ENCODE measurements at places on chromosomes 12 and 14.

DNA sequence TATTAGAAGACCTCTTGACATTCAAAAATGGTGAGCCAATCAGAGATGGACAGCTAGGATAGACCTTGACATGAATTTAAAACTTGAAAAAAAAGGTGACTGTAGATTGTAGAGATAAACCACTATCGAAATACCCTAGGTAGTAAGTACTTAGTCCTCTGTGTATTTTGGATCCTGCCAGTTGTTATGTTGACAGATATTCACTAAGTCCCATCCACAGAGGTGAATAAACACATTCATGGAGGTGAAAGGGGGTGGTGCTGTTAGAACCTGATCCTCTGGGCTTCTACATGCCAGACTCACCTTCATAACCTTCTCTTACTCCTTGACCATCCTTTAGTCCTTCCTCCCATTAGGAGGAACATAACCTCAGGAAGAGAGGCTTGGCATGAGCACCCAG is 72.3 kb downstream of the OTX2 start:
- H3K36me3 ChIP-seq = no peaks in the 10 kb centered on the region
- DNase-seq = no peak
- H3K27ac ChIP-seq = no peak overlapping the region
- no peaks in the 10 kb centered on the region for H3K27me3 ChIP-seq

DNA sequence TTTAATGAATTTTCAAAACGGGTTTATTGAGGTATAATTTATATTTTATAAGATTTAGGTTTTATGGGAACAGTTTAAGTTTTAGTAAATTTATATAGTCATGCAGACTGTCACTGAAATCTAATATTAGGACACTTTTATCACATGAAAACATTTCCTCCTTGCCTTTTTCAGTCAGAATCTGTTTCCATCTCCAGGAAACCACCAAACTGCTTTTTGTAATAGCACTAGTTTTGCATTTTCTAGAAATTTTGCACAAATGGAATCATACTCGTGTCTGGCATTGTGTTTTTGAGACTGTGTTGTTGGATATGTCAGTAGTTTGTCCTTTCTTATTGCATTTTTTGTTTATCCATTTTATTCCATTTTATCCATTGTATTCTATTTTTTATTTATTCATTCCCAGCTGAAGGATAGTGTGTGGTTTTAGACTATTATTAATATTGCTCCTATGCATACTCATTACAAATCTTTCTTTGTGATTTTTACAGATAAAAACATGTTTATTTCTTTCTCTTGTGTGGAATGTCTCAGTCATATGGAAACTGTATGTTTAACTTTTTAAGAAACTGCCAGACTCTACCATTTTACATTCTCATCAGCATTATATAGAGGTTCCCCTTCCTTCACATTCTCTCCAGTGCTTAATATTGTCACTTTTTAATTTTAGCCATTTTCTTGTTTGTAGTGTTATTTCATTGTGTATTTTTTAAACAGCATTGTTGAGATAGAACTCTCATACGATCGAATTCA is 26.5 kb downstream of the PALS1 start:
- DNase-seq = no peak
- H3K27me3 ChIP-seq = no peaks in the 10 kb centered on the region
- H3K36me3 ChIP-seq = no peaks in the 10 kb centered on the region
- H3K27ac ChIP-seq = no peak overlapping the region
- peaks cover 79% of the 10 kb centered on the region for H3K4me1 ChIP-seq

- no peak for DNase-seq
- no peak overlapping the region for H3K27ac ChIP-seq
- H3K4me1 ChIP-seq = no peaks in the 10 kb centered on the region
- H3K27me3 ChIP-seq = no peaks in the 10 kb centered on the region
These were observed 155.1 kb upstream of the HMGA2 start for GRCh38 chr12:65668981-65669695.

DNA sequence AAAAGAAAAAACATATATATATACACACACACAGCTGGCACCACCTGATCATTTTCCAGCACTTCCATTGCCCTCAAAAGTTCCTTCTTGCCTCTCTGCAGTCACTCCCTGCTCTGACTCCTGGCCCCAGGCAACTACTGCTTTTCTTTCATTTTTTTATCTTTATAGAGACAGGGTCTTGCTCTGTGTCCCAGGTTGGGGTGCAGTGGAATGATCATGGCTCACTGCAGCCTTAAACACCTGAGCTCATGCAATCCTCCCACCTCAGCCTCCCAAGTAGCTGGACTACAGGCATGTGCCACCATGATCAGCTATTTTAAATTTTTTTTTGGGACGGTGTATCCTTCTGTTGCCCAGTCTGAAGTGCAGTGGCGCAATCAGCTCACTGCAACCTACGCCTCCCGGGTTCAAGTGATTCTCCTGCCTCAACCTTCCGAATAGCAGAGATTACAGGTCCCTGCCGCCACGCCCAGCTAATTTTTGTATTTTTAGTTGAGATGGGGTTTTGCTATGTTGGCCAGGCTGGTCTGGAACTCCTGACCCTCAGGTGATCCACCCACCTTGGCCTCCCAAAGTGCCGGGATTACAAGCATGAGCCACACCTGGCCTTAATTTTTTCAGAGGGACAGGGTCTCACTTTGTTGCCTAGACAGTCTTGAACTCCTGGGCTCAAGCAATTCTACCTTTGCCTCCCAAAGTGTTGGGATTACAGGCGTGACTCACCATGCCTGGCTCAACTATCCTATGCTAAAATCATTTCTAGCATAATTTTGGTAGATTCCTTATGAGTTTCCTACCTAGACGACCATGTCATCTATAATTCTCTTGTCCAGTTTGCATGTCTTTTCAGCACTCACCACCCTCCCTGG is 7.8 kb downstream of the HSP90AA1 start:
- no peaks in the 10 kb centered on the region for H3K27me3 ChIP-seq
- H3K36me3 ChIP-seq = peaks cover 62% of the 10 kb centered on the region
- H3K4me1 ChIP-seq = peaks cover 26% of the 10 kb centered on the region
- no peak for DNase-seq
- H3K4me3 ChIP-seq = no peak overlapping the region
- no peak overlapping the region for H3K27ac ChIP-seq

DNA sequence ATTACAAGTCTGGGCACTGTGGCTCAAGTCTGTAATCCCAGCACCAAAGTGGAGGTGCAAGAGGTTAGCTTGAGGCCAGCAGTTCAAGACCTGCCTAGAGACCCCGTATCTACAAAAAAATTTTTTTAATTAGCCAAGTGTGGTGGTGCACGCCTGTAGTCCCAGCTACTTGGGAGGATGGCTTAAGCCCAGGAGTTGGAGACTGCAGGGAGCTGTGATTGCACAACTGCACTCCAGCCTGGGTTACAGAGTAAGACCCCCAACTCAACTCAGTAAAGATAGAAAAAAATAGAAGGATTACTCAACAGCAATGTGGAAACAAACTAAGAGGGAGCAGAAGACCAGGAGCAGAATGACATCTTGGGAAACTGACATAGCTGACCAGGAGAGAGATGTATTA is 13.3 kb downstream of the SBNO1 start:
- H3K27me3 ChIP-seq = no peaks in the 10 kb centered on the region
- peaks cover 3% of the 10 kb centered on the region for H3K4me1 ChIP-seq
- no peak overlapping the region for H3K27ac ChIP-seq
- no peak for DNase-seq
- H3K36me3 ChIP-seq = peaks cover 38% of the 10 kb centered on the region

- no peaks in the 10 kb centered on the region for H3K27me3 ChIP-seq
- no peaks in the 10 kb centered on the region for H3K36me3 ChIP-seq
- H3K4me3 ChIP-seq = no peak overlapping the region
- no peak overlapping the region for H3K27ac ChIP-seq
- no peak for DNase-seq
These were observed 20.1 kb upstream of the PLEK2 start for GRCh38 chr14:67432050-67432564.

DNA sequence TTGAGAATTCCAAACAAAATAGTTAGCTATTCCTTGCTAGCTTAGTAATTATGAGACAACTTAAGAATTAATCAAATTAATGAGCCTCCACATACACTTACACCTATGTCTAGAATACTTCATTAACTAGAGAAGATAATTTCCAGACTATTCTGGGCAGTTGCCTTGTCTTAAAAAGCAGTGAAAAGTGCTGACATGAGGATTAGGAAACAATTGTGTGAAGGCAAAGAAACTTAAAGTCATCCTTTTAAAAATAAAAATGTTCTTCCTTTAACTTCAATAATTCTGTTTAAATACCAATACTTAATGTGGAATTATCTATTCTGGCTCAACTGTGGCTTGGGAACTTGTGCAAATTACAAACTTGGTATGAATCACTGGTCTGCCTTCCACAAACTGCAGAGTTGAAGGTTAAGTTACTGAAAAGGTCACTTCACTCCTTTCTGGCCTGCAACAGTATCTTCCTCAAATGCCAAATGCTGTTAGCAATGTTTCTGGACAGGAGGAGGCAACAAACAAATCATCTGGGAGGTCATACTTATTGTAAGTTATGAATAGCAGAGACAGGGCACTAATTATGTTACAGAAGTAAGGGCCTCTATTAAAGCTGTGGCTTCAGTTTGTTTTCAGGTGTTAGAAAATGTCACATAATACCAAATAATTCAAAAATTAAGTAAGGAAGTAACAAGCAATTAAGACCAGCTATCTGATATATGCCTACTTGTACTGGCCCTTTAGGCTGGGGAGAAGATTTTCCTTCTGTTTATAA is 19.2 kb downstream of the PPTC7 start:
- no peak overlapping the region for H3K4me3 ChIP-seq
- DNase-seq = no peak
- H3K4me1 ChIP-seq = peaks cover 85% of the 10 kb centered on the region
- H3K36me3 ChIP-seq = no peaks in the 10 kb centered on the region

DNA sequence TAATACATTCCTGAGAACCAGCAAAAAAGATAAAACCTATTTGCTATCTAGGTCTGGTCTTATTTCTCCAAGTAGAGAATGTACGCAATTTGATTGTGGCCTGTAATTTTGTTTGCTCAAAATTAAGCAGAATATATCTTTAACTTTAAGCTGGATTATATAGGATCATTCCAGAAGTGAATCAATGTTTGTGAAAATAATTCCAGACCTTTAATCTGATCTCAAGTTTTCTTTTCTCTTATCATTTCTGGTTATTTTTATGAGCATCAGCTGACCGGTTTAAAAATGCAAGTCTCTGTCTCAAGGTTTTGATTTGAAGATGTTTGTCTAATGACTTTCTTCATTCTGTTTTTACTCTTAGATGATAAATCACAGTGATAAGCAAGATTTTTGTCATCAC is 997.9 kb upstream of the FLRT2 start:
- H3K36me3 ChIP-seq = no peaks in the 10 kb centered on the region
- H3K4me3 ChIP-seq = no peak overlapping the region
- DNase-seq = no peak
- H3K4me1 ChIP-seq = no peaks in the 10 kb centered on the region

GRCh38 chr14:39974036-39974435 is 541.8 kb upstream of the FBXO33 start:
- no peaks in the 10 kb centered on the region for H3K27me3 ChIP-seq
- no peaks in the 10 kb centered on the region for H3K4me1 ChIP-seq
- no peaks in the 10 kb centered on the region for H3K36me3 ChIP-seq
- H3K4me3 ChIP-seq = no peak overlapping the region
- no peak overlapping the region for H3K27ac ChIP-seq

DNA sequence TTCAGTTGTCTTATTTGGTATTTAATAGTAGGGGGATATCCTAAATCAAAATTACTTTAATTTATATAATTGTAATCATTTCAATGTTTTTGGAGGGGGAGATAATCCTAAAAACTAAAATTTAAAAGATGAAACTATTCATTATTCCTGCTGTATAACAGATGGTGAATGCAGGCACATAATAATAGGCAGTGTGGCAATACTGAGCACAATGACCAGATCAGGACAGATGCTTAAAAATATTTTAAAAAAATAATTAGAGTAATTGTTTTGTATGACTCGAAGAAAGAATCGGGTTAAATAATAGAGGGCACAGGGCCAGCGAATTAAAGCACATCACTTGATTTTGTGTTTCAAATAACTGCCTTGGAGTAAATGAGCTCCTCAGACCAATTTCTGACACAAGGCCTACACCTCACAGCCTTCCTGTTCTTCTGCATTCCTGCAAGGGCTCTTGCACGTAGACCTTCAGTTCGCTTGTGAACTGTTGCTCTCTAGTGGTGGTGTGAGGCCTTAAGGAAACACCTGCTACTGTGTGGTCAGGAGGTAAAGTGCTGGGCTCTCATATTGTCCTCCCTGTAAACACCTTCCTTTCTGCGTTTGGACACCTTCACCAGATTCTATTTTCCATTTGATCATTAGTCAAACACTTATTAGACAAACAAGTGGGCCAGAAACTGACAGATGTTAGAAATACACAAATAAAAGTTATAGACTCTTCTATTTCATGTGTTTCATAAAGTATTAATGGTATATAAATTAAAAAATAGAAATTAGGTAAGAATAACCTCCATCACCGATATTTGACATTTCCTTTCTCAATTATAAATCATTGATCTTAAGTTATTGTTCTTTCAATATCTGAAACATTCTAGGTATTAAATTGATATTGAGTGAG is 29.3 kb upstream of the KLRF1 start:
- no peak for DNase-seq
- no peak overlapping the region for H3K27ac ChIP-seq
- H3K27me3 ChIP-seq = no peaks in the 10 kb centered on the region
- H3K36me3 ChIP-seq = no peaks in the 10 kb centered on the region
- no peaks in the 10 kb centered on the region for H3K4me1 ChIP-seq

DNA sequence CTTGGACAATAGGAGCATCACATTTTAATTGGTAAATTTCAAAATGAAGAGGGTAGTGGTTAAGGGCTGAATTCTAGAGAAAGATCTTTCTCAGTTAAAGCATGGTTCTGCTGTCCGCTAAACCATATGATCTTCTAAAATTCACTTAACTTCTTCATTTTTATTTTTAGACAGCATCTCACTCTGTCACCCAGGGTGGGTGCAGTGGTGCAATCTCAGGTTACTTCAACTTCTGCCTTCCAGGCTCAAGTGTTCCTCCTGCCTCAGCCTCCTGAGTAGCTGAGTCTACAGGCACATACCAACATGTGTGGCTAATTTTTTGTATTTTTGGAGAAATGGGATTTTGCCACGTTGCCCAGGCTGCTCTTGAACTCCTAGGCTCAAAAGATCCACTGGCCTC is 226.7 kb upstream of the ABCD2 start:
- no peak for DNase-seq
- no peaks in the 10 kb centered on the region for H3K4me1 ChIP-seq
- H3K27ac ChIP-seq = no peak overlapping the region

DNA sequence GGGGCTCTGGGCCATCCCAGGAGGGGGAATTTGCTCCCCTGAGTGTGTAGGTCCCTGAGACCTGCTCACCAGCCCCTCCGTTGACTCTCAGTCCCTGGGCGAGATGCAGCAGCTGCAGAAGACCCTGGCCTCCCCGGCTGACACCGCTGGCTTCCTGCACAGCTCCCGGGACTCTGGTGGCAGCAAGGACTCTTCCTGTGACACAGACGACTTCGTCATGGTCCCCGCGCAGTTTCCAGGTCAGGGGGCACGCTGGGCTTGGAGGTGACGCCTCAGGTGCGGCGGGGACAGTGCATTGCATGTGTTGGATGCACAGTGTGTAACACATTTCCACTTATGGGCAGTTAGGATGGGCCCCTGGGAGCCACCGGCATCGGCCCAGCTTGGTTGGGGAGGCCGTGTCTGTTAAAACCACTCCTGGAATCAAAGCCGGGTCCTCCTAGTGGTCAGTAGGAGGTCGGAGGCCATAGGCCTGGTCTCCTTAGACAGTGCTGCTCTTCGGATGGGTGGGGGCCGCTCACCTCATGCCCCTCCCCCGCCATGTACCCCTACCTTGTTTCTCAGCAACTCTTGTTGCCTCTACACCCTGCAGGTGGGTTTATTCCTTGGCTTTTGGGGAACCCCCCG is 17.1 kb upstream of the PUS1 start:
- peaks cover 22% of the 10 kb centered on the region for H3K4me1 ChIP-seq
- no peaks in the 10 kb centered on the region for H3K27me3 ChIP-seq

All from esophagus muscularis mucosa (tissue), 4 donors.